Sigmoid colon (tissue), 7 donors: ENCODE measurements at places on chromosomes 3 and 15. TPM values are rescaled to one million over a fixed set of nuclear protein-coding genes. Genes with fewer than 3 reads are reported as not detected.

The CPNE9 gene
- total RNA-seq, result not detected

DNA sequence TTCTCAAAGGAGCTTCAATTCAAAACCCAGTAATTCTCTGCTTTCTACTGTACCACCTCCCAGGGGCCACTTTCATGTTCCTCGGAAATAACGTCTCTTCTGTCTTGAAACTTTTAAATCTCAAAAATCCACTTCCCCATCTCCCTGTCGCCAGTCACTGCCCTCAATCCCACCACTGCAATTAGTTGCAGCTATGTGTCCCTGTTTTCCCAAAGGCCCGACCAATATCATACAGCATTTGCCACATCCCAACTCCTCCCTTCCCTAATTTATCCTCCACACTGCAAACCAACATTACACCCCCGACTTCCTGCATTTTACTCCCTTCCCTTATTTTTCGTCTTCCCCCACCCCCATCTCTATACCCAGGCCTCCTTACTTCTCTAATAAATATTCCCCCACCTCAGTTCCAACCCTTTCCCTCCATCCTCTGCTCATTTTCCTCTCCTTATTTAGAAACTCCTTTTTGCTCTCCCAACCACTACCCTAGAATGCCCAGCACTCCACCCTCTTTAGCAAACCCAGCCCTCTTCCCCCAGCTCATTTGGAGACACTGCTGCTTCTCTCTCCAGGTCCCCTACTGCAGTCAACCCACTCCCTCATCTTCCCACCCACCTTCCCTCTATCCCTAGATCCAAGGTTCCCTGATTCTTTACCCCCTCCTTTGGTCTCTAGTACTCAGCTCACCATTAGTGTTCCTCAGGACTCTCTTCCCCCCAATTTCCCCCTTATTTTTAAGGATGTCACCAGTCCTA lies 1.1 kb downstream of the NPTN start:
- peak; percentile 84 for DNase-seq

GRCh38 chr15:31300981-31301672 lies 25.5 kb upstream of the KLF13 start:
- peak; percentile 54 for DNase-seq

DNA sequence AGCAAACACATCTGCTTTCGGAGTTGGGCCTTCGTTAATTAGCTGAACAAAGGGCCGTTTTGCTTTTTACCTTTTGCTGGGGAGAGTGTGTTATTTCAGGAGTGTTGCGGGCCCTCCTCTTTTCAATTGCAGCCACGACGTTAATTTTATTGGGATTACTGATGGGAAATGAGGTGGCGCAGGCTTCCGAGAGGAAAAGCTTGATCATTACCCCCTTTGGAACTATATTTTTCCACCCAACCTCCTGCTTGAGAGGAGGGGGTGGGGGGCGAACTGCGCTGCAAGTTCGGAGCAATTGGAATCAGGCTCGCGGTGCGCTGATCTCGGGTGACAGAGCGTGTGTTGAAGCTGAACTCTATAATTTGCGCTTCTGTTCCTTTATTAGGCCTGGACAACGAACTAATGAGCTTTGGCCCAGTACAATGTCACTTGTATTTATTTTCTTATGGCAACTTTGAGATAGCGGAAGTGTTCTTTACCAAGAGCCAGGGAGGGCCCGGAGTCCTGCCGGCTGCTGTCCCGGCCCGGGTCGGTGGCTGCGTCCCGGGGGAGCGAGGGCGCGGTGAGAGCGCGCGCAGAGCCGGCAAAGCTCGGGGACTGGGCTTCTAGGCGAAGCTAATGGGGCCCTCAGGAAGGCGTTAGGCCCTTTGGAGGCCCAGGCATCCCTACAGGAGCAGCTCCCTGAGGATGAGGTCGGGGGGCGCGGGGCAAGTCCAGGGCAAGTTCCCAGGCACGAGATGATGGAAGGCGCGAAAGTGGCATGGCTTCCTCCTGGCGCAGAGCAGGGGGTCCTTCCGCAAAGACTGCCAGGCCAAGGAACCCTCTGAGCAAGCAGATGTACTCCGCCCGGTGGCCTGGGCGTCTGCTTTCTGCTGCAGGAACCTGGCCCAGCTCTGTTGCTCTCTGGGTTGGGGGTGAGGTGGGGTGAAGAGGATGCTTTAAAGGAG lies 12.9 kb downstream of the NR2F2 start:
- no peak for DNase-seq

GRCh38 chr3:58042947-58043707 lies 34.9 kb downstream of the FLNB start:
- no peak for DNase-seq

- no peak for DNase-seq
Measured at GRCh38 chr3:14142567-14143270, 17.9 kb downstream of the TMEM43 start.

DNA sequence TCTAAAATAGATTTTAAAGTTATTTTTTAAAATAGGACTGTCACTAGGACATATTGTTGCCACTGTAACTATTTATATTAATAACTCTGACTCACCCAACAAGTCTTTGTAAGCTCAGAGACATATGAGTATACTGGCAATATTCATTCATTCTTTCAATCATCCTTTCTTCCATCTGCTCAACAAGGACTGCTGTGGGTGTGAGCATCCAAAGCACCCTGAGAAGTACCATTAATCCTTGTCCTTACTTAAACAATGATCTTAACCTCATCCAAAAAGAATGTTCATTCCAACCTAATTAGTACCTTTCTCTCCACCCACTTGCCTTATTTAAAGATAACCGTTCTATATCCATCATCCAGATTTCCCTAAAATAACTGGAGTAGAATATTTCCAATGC lies 94.2 kb upstream of the PPP2R3A start:
- DNase-seq, result no peak

- DNase-seq, result no peak
Measured at GRCh38 chr3:40191850-40192448, 117.6 kb upstream of the EIF1B start.

The TATDN2 gene
- 11.2 TPM for total RNA-seq

The C3orf22 gene
- 0.54 TPM for total RNA-seq

- no peak for DNase-seq
Measured at GRCh38 chr3:132064114-132064513, 29.3 kb upstream of the CPNE4 start.

- DNase-seq, result no peak
Measured at GRCh38 chr15:50652671-50653070, 33.9 kb downstream of the TRPM7 start.

DNA sequence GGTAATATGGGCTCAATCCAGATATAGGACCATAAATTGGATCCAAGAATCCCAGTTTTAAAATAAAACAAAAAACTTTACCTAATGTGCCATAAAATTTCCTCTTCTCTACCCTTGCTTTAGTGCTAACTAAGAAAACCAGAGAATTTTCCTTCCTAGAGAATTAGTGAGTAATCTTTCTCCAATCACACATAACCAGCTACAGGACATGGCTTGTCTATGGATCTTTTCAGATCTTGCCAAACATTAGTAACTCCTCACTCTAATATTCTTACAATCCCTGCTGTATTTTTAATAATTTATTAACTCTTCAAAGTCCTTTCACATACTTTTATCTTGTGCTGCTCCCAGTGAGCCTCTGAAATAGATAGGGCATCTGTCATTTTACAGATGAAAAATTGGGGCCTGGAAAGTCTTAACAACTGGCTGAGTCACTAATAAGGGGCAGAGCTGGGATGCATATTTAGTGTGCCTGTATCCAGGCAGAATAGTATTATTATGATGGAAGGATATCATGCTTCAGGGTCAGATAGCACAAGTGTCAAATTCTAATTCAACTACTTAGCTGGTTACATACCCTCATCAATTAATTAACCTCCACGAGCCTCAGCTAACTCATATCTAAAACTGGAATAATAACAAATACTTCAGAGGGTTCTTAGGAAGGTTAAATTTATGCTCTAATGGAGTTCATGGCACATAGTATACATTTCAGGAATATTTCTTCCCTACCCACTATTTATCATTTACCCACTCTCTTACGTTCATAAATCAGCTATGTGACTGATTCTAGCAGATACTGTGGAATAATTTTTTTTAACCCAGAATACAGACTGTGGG lies 5.6 kb downstream of the ZBED2 start:
- DNase-seq, result no peak

DNA sequence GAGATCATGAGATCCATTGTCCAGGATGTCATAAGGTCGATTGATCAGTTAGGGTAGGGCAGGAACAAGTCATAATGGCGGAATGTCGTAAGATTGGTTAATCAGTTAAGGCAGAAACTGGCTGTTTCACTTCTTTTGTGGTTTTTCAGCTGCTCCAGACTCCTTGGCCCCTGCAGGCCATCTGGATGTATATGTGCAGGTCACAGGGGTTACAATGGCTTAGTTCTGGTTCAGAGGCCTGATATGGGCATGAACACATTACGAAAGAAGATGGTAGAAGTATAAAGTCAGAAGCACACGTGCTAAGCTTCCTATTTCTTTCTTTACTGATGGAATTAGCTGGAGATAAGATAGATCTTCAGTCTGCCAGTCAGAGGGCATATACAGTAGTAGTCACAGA lies 315.4 kb upstream of the LRRC3B start:
- DNase-seq, result no peak

The TLR9 gene
- total RNA-seq, result 0.55 TPM

- no peak for DNase-seq
Measured at GRCh38 chr15:41116962-41117252, 827 bp upstream of the INO80 start.

DNA sequence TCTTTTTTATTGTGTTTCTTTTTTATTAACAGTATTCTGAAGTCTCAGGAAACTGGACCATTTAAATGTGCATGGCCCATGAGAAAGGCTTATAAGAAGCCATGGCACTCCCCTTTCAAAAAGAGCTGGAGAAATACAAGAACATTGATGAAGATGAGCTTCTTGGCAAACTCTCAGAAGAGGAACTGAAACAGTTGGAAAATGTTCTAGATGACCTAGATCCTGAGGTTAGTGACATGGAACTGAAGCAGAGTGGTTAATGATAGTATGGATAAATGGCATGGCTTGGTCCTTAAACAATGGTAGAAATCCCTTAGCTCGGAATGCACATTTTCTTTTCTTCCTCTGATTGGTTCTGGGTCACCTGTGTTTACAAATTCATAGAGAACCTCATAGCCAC lies 14.9 kb downstream of the TMOD2 start:
- no peak for DNase-seq

The LYZL4 gene
- not detected for total RNA-seq

The P3H2 gene
- 29.6 TPM for total RNA-seq

DNA sequence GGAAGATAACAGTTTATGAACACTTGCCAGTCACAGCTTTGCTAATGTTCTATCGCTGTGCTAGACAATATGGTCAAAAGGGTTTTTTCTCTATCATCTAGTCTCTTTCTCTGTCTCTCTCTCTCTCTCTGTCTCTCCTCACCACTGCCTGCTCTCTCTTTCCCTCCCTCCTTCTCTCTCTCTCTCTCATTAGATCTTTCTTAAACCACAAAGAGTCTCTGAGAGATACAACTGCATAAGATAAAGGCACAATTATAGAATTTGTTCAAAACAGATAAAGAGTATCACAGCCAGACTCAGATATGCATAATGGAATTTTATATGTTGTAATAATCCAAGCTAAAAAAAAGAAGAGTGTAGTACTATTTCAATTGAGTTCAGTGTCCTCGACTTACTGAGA lies 258.4 kb downstream of the MECOM start:
- no peak for DNase-seq

DNA sequence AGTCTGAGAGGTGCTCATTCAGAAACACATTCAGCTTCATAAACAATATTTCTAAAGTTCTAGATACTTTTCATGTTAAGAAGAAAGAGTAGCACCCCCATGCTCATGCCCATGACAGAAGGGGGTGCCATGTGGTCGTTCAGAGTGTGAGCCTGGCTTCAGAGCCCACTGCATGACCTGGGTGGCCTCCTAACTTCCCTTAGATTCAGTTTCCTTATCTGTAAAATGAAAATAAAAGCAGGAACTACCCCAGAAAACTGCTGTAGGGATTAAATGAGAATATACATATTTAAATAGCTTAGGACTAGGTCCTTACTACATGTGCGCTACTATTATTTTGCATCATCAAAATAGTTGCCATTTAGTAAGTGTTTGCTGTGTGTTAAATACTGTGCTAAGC lies 69.2 kb downstream of the ABHD5 start:
- DNase-seq, result no peak

The GATM gene
- total RNA-seq, result 38.4 TPM

GRCh38 chr15:70273808-70274207 lies 176.1 kb upstream of the TLE3 start:
- no peak for DNase-seq

DNA sequence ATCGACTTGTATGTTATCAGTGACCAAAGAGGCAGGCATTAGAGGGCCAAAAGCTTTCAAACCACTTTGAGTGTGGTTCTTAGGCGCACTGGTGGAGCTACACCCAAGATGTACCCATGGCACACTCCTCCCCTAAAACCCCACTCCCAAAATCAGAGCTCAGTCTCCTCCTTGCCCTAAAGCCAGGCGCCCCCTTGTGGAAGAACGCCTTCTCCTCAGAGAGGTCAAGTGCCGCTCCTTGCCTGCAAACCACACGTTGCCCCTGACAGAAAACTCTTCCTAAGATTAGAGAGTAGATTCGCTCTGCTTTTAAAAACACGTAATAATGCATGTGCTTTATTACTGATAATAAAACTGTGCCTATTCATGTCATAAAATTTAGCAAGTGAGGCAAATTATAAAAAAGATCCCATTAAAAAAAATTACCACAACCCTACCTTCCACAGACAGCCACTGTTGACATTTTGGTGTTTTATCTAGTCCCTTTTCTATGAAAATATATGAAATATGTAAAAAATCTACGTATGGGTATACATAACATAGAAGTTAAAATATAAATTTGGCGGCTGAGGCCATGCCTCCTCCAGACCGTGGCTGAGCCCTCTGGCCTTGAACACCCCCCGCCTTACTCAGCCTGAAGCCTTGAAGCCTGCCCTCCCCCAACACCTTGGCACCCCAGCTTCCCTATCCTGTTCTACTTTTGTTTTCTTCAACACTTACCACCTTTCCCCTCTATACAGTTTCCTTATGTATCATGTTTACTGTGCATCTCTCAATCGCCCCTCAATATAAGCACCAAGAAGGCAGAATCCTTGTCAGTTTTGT lies 33.5 kb downstream of the BCL2L10 start:
- peak; percentile 88 for DNase-seq

GRCh38 chr15:69980341-69981059 lies 117.2 kb downstream of the TLE3 start:
- no peak for DNase-seq

The PRR20G gene
- total RNA-seq, result not detected

The EPB42 gene
- not detected for total RNA-seq

GRCh38 chr3:72517921-72518424 lies 330.3 kb downstream of the SHQ1 start:
- DNase-seq, result no peak
